ENCODE measurements at places on chromosomes 4 and X.

- no peak for DNase-seq
These were observed 199.6 kb downstream of the VEGFC start for GRCh38 chr4:176592976-176593670.

GRCh38 chr4:13635286-13635799 is 7.8 kb upstream of the BOD1L1 start:
- no peak for DNase-seq

- DNase-seq = no peak
These were observed 40.4 kb downstream of the CPEB2 start for GRCh38 chr4:15042529-15043167.

DNA sequence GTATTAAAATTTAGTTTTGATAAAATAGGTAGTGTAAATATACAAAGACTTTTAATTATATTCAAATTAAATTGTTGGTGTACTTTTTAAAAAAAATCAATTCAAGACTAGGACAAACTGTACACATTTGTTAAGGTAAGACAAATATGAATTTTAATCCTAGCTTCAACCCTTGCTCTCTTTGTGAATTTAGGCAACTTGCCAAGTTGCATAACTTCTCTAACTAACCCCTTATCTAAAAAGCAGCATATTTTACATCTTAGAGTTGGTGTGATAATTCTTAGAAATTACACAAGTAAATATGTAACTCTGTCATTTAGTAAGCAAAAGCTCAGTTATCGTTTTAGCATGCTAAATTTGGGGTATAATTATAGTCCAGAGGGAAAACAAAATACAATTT is 78.1 kb upstream of the FSTL5 start:
- no peak for DNase-seq

GRCh38 chr4:155119006-155119405 is 89.4 kb upstream of the NPY2R start:
- no peak for DNase-seq

GRCh38 chr4:23382879-23383278 is 507.0 kb downstream of the PPARGC1A start:
- no peak for DNase-seq

- DNase-seq = no peak
These were observed 484.4 kb upstream of the NR3C2 start for GRCh38 chr4:148926276-148927260.

DNA sequence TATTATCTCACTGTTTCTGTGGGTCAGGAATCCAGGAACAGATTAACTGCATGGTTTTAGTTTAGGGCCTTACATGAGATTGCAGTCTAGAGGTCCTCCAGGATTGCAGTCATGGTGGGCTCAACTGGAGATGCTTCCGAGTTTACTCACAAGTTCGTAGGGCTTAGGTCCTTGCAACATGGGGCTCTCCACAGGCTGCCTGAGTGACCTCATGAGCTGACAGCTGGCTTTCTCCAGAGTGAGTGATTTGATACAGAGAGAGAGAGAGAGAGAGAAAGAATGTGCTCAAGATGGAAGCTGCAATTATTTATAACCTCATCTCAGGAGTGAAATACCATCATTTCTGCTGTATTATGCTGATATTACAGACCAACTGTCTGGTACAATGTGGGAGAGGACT is 168.9 kb downstream of the GPAT3 start:
- DNase-seq = no peak

Data from cortex of kidney (tissue), 1 donor.